ENCODE measurements at places on chromosomes 16 and 17.

- no peak for DNase-seq
These were observed 16.2 kb downstream of the TBX4 start for GRCh38 chr17:61468263-61468907.

GRCh38 chr17:6857336-6857735 lies 25.8 kb upstream of the TEKT1 start:
- no peak for DNase-seq

GRCh38 chr16:52742052-52742451 lies 195.1 kb upstream of the TOX3 start:
- no peak for DNase-seq

DNA sequence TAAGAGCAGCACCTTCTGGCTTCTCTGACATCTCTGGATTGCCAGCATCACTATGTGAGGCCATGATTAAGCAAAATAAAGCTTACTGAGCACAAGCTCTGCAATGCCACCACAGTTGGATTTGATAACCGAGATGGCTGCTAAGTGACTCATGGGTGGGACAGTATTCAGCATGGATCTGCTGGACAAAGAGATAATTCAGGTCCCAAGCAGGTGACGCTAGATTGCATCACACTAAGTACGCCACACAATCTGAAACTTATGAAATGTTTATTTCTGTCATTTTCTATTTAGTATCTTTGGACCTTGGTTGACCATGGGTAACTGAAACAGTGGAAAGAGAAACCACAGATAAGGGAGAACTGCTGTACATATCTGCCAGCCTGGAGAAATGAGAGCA lies 27.4 kb downstream of the CDRT15 start:
- no peak for DNase-seq

GRCh38 chr16:4591706-4592470 lies 22.8 kb downstream of the UBALD1 start:
- no peak for DNase-seq

GRCh38 chr16:23896832-23897821 lies 61.3 kb downstream of the PRKCB start:
- no peak for DNase-seq

DNA sequence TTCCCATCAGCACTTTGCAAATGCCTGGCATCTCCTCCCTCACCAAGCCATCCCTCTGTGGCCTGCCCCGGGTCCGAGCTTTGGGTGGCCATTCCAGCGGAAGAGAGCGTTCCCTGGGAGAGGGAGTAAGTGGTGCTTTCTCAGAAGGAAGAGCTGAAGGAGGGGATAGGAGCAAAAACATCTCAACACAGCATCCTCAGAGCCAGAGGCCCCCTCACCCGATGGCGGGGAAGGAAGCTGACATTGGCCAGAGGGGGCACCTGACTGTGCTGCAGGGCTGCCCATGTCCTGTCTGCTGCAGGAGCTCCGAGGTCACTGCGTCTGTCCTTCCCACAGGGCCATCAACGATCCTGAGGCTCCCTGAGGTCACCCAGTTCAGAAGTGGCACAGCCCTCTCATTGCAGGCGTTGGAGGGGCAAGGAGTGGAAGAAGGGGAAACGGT lies 427 bp upstream of the TLCD3B start:
- no peak for DNase-seq

All from AG04449 (cell line).